ENCODE measurements at places on chromosomes 16 and 17.

DNA sequence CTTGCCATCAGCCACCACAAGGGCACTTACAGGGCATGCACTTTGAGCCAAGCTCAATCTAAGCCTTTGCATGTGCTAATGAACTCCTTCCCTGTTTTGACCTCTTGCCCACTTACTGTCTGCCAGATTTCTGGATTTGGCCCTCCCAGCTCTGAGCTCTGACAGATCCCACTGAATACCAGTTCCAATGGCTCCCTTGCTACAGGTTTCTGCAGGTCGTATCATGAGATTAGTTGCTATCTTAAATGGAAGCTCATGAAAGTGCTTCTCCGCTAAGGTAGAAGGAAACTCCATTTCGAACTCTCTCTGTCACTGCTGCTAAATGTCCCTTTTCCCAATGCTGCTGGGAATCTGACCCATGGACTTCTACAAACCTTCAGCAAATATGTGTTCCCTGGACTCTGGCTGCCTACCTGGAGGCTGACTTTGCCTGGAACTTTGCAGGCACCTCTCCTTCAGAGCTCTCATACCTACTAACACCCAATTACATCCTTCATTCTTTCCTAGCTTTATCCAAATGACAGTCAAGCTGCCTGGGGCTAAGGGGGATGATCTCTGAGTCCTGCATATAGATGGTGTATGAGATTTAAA, 23.5 kb upstream of the TOB1 start:
- DNase-seq, result no peak

DNA sequence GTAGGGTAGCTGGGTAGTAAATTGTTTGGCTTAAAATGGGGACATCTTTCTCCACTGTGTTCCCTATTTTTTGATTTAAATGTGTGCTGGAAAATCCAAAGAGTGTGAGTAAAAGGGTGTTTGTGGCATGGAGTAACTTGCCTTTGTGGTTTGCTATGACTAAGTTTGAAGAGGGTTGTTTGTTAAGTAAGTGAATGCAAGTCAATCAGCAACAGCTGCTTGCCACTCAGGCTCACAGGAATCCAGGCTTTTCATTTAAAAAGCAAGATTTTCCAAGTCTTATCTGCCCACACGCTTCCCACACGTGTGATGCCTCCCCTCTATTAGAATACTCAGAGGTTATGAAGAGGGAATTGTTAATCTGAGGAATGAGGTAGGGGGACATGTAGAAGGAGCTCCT, 847.7 kb upstream of the RBFOX1 start:
- DNase-seq, result no peak

- peak; percentile 11 for DNase-seq
These were observed 178.5 kb upstream of the TBX2 start for GRCh38 chr17:61221181-61221580.

DNA sequence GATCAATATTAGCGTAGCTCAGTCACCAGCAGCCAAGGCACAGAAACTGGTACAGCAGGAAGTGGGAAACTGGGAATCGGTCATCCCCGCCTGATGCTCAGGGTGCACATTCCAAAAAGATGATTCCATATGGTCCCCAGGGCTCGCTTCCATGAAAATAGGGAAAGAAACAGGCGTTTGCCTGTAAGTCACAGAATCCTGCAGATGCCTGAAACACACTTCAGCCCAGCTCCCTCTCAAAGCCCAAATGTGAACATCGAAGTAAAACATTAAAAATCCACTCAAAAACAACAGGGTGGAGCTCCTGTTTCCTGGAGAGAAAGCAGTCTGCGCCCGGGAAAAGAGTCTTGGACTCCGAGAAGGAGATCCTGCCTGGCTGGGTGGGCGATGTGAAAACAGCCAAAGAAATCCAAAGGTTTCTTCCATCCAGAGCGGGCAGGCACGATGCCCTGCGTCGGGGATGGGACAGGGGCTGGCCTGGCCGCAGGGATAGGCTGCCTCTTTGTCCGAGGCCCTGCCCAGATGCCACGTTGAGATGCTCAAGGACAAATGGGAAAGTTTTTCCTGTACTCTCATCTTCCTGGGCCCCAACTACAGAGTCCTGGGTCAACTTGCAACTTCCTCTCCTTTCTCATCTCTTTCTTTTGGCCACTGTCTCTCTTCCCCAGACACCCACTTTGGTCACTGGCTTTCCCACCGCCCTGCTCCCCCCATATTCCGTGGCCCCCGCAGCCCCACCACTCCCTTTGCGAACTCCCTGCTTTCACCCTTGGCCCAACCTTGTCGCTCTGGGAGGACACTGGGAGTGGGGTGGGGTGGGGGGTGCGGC, 743 bp downstream of the WIPI1 start:
- DNase-seq, result peak; percentile 48

All from CD14-positive monocyte (primary cell).